Natural killer cell (primary cell): ENCODE measurements at places on chromosomes 1 and 21. TPM values are rescaled to one million over a fixed set of nuclear protein-coding genes. Genes with fewer than 3 reads are reported as not detected.

Gene RGS18
- 17.2 TPM for total RNA-seq

Gene GLIS1
- total RNA-seq, result not detected

Gene BSND
- total RNA-seq, result not detected

Gene KRTAP19-1
- total RNA-seq, result not detected

Gene LCE3D
- total RNA-seq, result not detected

DNA sequence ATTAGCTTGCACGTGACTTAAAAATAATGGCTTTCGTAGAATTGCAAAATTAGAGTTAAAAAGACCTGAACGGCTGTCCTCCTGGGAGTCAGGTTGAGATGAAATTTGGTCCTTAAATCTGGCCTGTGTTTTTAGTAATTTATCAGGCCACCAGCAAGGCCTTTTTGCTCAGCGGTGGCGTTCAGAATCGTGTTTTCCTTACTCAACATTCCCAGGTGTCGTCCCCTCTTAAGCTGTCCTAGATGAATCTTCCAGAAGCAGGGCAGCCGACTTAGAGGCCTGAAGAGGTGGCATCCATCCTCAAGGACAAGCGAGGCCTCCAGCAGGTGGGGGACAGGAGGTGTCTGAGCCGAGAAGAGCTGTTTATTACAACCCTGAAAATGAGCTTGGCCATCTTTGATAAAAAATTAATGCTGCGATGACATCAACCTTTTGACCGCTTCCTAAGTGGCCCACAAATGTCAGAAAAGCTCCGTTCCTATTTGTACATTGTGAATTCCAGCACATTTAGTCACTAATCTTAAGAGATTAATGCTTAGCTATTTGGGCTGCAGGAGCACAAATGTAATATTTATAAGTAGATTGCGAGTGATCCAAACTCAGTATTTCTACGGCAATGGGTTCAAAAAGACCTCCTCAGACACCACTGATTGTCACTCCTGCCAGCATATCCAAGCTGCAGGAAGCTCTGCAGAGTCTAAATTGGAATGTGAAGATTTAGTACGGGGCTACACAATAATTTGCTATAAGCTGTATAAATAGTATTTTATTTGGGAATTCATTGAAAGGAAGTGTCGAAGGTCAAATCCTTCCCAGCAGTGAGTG is 344.1 kb upstream of the VAMP3 start:
- no peaks in the 10 kb centered on the region for H3K27me3 ChIP-seq
- H3K4me3 ChIP-seq, result no peak overlapping the region
- DNase-seq, result no peak
- H3K27ac ChIP-seq, result no peak overlapping the region
- no peaks in the 10 kb centered on the region for H3K4me1 ChIP-seq

DNA sequence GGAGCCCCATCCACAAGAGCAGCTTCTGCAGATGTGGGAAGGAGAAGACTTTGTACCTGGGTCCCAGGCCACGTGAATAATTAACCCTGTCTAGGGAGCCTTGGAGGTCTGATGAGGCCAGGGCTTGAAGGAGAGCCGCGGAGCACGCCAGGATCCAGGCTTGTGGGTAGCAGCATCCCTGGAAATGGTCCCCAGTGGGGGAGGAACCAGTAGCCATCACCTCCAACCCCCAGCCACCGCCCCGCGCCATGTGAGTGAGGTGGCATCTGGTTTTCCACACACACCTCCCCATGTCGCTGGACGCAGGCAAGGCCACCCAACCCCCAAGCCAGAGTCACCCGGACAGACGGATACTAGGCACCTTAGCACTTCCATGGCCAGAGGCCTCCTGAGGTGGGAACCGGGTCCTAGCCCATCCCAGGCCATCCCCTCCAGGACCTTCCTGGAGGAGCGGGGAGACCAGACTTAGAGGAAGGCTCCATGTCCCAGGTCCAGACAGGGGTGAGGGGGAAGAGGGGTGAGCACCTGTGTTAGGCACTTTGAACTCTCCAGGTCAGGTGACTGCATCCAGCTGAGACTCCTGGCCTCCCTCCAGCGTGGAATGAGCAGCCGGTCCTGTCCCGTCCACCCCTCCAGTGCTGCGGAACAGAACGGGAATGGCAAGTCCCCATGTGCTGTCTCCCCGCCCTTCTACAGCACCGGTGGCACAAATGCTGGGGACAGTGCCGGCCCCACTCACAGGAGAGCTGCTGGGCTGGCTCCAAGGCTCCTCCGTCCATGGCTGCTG is 53.2 kb downstream of the RIPK4 start:
- H3K36me3 ChIP-seq, result no peaks in the 10 kb centered on the region
- peaks cover 5% of the 10 kb centered on the region for H3K27me3 ChIP-seq
- DNase-seq, result no peak
- H3K4me1 ChIP-seq, result no peaks in the 10 kb centered on the region
- H3K4me3 ChIP-seq, result no peak overlapping the region
- no peak overlapping the region for H3K27ac ChIP-seq

GRCh38 chr1:228416217-228416933 is at the start of gene TRIM17:
Gene TRIM17 (minus strand): TSS chr1:228416861. CDS start chr1:228415072, 1,789 bp downstream.
- H3K27ac ChIP-seq, result no peak within 1 kb of the TSS
- peaks cover 4% of the 10 kb centered on the region for H3K27me3 ChIP-seq
- H3K4me1 ChIP-seq, result peaks cover 17% of the 10 kb centered on the region
- no peaks in the 10 kb centered on the region for H3K36me3 ChIP-seq

GRCh38 chr1:32684167-32684811 is 18.3 kb downstream of the SYNC start:
- no peak for DNase-seq
- peaks cover 44% of the 10 kb centered on the region for H3K36me3 ChIP-seq
- no peaks in the 10 kb centered on the region for H3K27me3 ChIP-seq
- H3K27ac ChIP-seq, result no peak overlapping the region
- H3K4me3 ChIP-seq, result no peak overlapping the region

DNA sequence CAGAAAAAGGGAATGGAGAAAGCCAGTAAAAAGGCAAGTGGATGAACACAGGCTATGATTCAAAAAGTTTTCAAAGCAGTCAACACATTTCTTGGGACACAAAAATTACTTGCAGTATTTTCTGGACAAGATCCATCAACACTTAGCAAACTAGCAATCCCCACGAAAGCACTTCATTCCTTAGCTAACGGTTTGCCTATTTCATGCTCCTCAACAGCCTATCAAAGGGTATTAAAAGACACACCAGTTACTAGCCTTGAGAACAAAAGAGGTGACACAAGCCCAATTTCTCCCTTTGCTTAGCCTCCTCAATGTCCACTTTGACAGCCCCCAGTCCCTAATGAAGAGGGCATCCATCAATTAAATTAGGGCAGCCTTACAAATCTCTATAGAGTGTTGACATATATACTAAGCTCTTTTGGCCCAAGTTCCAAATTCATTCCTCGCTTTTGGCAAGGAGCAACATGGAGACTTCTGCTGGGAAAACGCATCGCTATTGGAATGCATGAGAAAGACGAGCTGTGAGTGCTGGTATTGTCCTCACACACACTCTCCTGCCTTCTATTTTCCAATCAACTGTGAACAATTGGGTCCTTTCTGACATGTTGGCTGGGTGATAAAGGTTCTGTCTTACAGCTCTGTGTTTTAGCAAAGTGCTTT is 180.0 kb downstream of the TNR start:
- DNase-seq, result no peak
- no peak overlapping the region for H3K27ac ChIP-seq
- no peaks in the 10 kb centered on the region for H3K36me3 ChIP-seq
- no peaks in the 10 kb centered on the region for H3K27me3 ChIP-seq

GRCh38 chr1:203028067-203028783 is 1.9 kb downstream of the PPFIA4 start:
- no peak for DNase-seq
- H3K4me1 ChIP-seq, result peaks cover 16% of the 10 kb centered on the region
- peaks cover 12% of the 10 kb centered on the region for H3K36me3 ChIP-seq

DNA sequence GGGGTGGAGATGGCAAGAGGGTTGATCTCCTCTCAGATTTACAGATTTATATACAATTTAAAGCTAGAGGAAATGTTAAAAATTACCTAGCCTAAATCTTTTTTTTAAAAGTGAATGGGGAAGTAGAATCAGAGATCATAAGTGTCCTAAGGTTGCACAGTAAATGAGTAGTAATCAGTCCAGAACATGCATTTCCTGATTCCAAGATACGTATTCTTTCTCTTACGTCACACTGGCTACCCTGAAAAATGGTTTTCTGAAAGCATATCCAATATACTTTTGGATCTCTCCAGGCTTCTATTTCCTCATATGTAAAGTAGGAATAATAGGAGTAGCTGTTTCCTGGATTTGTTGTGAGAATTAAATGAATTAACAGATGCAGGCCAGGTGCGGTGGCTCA is 11.7 kb downstream of the GADD45A start:
- no peak for DNase-seq
- H3K4me3 ChIP-seq, result no peak overlapping the region
- no peaks in the 10 kb centered on the region for H3K4me1 ChIP-seq

DNA sequence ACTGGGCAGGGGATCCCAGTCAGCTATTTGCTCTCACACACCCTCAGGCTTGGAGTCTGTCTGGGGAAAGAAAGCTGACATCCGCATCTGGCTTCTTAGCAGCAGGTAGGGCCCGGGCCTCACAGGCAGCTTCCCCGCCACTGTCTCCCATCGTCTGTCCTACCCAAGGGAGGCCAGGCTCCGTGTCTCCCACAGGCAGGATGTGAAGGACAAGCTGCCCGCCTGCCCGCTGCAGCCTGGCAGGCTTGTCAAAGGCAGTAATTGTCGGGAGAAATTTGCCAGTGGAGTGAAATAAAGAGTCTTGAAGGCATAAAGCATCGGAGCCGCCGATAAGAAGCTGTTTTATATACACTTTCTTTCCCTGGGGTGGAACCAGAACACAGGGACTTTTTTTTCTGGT is 44.0 kb upstream of the DISP3 start:
- no peaks in the 10 kb centered on the region for H3K4me1 ChIP-seq
- no peak overlapping the region for H3K27ac ChIP-seq
- DNase-seq, result no peak
- H3K36me3 ChIP-seq, result no peaks in the 10 kb centered on the region
- no peaks in the 10 kb centered on the region for H3K27me3 ChIP-seq
- H3K4me3 ChIP-seq, result no peak overlapping the region
